ENCODE measurements at places on chromosomes 2 and 18.

DNA sequence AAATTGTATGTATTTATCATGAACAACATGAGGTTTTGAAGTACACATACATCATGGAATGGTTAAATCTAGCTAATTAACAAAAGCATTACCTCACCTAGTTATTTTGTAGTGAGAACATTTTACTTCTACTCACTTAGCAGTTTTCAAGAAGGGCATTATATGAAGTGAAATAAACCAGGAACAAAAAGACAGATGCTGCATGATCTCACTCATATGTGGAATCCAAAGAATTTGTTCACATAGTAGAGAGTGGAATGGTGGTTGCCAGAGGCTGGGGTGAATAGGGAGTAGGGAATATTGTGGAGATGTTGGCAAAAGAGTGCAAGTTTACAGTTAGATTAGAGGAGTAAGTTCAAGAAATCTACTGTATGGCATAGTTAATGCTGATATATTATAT is 292.0 kb downstream of the ASXL3 start:
- DNase-seq: no peak

GRCh38 chr2:9297156-9297555 is 90.5 kb downstream of the ASAP2 start:
- DNase-seq: no peak

DNA sequence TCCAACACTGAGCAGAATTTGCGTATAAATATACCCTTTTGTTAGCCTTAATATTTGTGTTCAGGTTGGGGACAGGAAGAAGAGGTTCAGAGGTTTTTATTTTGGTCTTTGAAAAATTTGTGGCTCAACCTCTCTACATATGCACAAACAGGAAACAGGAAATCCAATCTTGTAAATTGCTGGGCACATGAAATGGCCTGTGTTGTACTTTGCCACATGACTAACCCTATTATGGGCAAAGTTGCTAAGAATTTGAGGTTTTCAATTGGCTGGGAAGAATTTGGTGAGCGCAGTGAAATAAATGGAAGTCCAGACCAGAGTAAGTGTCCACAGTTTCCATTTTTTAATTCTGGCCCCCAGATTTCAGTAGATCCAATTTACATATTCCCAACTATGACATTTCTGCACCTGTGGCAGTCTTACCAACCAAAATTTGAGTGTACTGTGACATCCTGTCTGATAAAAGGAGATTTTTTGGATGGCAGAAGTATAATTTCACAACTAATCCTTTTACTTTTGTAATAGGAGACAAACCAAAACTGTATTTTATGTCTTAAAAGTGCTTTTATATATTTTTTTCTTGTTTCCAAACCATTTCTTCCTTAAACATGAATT is 63.6 kb downstream of the COX7A2L start:
- no peak for DNase-seq

- DNase-seq: no peak
These were observed 59.6 kb downstream of the KCNF1 start for GRCh38 chr2:10971161-10971887.

- no peak for DNase-seq
These were observed 260.4 kb downstream of the STK39 start for GRCh38 chr2:167987026-167987425.

- DNase-seq: no peak
These were observed 1.7 kb upstream of the COX5B start for GRCh38 chr2:97644023-97644717.

- no peak for DNase-seq
These were observed at the start of gene TFCP2L1 for GRCh38 chr2:121284463-121285449. TSS of gene TFCP2L1 (minus strand) at chr2:121285202. CDS start at chr2:121285109, 93 bp downstream.

GRCh38 chr2:215702116-215702902 is 266.4 kb upstream of the FN1 start:
- no peak for DNase-seq

- no peak for DNase-seq
These were observed 529.8 kb upstream of the VRK2 start for GRCh38 chr2:57516698-57517340.

- DNase-seq: no peak
These were observed 75.8 kb upstream of the ITGA6 start for GRCh38 chr2:172351586-172351985.
